ENCODE measurements at places on chromosomes 4 and X.

DNA sequence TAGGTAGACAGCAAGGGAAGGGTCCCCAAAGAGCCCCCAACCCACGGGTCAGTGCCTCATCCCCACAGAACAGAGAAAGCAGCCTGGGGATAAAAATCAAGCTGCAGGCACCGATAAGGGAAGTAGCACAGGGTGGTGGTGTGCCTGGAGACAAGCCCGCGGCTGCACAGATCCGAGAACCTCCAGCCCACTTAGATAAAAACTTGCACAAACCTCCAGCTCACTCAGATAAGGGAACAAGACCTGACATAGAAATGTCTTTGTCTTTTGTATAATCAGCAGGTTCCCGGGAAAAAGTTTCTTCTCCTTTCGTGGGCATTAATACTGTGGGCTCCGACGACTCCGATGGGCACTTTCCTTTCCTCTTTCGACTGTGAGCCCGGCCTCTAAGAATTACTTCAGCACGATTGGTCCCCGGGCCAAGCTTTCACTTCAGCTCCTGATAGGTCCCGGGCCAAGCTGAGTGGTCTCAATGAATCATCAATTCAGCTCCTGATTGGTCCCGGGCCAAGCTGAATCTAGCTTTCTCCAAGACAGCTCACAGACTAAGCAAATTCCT is 32.4 kb downstream of the PRDX4 start:
- DNase-seq, result no peak

- DNase-seq, result no peak
Observed at GRCh38 chr4:130077275-130077674, 981.3 kb downstream of the C4orf33 start.

GRCh38 chrX:15911734-15912550 is 57.3 kb upstream of the AP1S2 start:
- peak; percentile 18 for DNase-seq

DNA sequence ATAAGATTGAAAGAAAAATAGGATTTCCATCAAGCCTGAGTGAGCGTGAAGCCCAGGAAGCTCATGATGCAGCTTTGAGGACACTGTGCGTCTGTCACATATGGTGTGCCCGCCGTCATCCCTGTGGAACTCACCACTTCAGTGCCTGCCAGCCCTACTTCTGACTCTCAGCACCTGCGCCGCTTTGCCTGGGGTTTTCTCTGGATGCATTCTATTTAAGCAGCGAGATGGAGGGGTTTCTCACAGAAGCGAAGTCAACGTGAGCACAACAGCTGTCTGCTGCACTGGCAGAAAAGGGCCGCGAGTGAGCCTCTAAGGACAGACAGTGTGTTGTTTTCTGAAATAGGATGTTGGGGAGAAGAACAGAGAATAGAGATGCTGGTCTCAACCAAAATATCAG is 6.2 kb upstream of the TMEM128 start:
- DNase-seq, result no peak

DNA sequence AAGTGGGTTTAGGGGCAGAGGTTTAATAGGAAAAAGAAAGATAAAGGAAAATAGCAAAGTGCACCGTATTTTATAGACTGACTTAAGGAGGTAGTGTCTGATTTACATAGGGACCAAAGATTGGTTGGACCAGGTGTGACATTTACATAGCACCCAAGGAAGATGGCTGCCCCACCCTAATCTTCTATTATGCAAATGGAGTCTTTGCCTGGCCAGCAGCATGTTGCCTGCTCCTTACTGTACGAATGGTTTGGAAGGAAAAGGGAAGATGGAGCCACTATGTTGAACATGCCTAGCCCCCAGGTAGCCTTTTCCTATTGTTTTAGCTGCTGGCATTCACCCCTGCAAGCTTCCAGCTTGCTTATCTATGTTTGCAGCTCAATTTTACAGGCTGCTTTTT is 146.2 kb upstream of the PDE5A start:
- no peak for DNase-seq

GRCh38 chrX:114924856-114925255 is 92.6 kb downstream of the IL13RA2 start:
- DNase-seq, result no peak

DNA sequence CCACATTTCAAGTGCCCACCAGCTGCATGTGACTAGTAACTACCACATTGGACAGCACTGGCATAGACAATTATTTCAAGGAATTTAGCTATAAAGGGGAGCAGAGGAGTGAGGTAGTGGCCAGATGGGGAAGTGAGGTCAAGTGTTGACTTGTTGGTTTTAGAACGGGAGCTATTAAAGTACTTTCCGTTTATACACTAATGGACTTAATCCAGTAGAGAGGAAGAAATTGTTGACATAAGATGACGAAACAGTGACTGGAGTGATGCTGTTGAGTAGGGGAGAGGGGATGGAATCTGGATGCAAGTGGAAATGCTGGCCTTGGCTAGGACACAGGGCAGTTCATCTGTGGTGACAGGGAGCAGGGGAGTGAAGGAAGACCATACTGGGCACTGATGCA is 154.4 kb downstream of the AMMECR1 start:
- DNase-seq, result peak; percentile 34

GRCh38 chr4:124846306-124846705 is 133.8 kb upstream of the ANKRD50 start:
- DNase-seq, result no peak

- no peak for DNase-seq
Observed at GRCh38 chr4:133668061-133668851, 519.2 kb downstream of the PCDH10 start.

GRCh38 chr4:2963966-2964471 is 648 bp downstream of the GRK4 start:
- peak; percentile 61 for DNase-seq

DNA sequence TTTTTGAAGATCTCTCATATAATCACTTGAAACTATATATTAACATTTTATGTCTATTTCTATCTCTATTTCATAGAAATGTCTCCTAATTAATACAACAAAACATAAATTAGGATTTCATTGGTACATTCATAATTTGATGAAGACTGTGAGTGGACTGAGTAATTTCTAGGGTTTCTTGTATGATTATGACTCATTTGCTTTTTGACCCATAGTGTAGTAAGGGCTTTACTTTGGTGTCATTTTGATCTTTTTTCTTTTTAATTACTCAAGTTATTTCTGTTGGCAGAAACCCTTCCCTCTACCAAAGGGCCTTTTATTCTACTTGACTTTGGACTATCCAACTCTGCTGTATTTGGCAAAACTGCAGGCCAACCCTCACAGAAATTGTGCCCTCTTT is 207.9 kb upstream of the MAGEB16 start:
- no peak for DNase-seq

GRCh38 chr4:95446173-95446572 is 102.6 kb downstream of the UNC5C start:
- no peak for DNase-seq

DNA sequence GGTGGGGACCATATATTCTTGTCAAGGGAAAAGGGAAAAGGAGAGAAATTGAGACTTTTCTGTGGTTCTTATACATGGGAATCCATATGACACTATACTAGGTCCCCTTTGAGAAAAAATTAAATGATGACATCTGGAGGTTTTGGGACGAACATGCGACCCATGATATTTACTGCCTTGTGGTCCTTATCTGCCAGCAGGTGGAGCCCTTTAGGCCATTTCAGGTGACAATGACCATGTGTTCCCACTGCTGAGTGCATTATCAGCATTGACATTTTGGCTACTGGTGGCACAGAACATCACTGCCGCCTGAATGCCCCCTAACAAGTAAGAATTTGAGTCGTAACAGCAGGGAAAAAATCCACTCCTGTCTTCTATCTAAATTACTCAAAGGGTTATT is 843.4 kb downstream of the FSTL5 start:
- no peak for DNase-seq

- DNase-seq, result peak; percentile 48
Observed at GRCh38 chr4:153649572-153649991, 34.5 kb upstream of the TLR2 start.

GRCh38 chr4:113447769-113448168 is 313.8 kb downstream of the CAMK2D start:
- no peak for DNase-seq

GRCh38 chr4:57063518-57063917 is 46.7 kb downstream of the IGFBP7 start:
- no peak for DNase-seq

DNA sequence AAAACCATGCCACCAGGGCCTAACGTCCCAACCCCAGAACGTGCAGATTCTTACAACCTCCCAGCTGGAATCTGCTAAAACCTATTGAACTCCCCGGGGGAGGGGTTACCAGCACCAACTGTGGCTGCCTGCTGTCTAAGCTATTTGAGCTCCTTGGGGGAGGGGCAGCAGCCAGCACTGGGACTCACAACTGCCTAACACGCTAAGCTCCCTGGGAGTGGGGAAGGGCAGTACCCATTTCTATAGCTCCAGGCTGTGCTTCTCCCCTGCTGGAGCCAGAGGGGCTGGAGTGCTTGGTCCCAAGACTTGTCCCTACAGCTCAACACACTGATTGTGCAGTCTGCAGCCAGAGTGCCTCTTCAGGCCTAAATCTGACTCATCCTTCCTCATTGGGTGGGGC is 459.8 kb upstream of the FGF16 start:
- DNase-seq, result no peak

- DNase-seq, result no peak
Observed at GRCh38 chr4:43339435-43339834, 446.9 kb downstream of the GRXCR1 start.

DNA sequence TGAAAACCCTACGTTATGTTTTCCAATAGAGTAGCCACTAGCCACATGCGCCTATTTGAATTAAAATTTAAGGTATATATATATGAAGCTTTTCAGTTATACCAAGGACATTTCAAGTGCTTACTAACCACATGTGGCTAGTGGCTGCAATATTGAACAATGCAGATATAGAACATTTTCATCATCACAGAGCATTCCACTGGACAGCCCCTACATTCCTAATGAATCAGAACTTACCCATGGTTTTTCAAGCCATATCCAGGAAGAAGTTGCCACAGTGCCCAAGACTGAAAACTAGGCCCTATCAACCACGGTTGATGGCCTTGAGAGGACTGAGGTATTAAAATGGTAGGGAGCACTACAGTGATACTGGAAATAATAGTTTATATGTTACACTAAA is 29.7 kb downstream of the NEK1 start:
- DNase-seq, result peak; percentile 80

DNA sequence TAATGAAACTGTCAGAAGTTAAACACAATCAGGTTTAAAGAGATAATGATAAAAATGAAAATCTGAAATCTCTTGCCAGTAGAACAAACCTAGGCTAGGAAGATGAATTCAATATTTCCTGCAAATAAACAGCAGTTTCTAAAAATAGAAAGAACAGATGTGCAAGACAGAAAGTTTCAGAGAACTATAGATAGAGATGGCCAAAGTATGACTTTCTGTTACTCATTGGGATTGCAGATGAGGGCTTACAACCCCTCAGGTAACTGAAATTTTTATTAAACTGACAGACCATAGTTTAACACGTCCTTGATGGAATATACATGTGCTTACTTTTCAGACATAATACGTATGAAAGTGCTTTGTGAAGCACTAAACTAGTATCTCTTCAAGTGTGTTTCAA is 82.3 kb upstream of the PPARGC1A start:
- DNase-seq, result no peak

GRCh38 chrX:71181558-71181909 is 36.9 kb downstream of the NLGN3 start:
- DNase-seq, result no peak

DNA sequence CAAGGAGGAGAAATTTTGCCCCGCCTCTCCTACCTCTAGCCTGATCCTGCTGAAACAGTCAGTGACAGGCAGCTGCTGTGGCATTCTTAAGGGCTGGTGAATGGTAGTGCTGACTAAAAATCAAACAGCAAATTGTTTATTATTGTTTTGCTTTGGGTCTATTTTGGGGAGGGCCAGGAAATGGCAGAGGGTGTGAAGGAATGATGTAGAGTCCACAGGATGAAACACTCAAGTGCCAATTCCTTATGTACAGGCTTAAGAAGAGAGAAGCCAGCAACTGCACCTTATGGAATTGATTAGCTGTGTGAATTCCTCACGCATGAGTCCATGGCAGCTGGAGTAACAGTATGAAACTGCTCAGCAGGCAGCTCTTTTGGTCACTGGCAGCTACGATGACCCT is 39.7 kb downstream of the VEGFC start:
- DNase-seq, result peak; percentile 97

- DNase-seq, result no peak
Observed at GRCh38 chr4:62952366-62952765, 1456.9 kb downstream of the TECRL start.

DNA sequence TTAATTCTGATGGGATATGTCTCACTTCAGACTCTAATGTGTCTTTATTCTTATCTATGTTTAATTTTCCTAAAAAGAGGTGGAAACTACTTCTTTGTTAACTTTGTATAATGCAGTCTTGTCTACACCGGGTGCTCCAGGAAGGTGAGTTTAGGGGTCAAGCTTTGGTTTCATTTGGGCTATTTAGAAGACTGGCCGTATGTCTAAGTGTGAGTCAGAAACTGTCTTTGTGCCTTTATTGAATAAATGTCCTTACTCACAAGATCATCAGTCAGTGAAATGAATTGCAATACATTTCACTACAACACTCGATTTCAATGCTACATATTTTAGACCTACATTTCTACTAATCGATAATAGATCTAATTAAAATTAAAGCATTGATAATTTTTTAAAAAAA is 56.2 kb downstream of the PROM1 start:
- DNase-seq, result no peak

DNA sequence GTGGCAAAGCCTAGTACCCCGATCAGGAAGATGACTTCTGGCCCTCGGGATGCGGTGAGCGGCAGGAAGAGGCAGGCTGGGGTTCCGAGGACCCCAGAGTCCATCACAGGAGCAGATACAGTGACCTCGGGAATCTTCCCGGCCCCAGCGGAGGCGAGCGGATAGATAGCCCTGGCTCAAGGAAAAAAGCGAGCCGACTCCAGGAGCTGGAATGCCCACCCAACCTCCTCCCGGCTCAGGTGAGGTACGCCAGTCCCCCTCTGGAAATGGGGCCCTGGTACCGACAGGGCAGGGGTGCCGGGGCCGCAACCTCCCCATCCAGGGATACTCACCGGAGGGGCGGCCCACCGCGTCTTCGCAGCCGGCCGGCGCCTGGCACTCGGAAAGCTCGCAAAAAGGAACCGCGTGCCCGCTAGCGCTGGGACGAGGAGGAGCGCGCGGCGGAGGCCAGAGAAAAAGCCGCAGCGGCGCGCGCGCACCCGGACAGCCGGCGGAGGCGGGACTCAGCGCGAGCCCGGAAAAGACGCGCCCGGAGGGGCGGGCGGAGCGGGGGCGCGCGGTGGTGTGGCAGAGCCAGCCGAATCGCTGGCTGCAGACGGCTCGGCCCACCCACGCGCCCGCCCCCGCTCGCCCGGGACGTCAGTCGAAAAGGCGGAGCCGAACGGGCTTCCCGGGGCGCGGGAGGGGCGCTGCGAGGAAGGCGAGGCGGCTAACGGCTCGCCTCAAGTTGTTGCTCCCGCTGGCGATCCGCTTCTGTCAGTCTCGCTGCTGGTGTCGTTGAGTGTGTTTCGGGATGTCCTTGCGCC is at the start of gene ACSL4:
Gene ACSL4 (minus strand): TSS at position 451 of the 806 bp plus-strand sequence. CDS start 49,894 bp downstream, outside the sequence.
- peak; percentile 83 for DNase-seq

DNA sequence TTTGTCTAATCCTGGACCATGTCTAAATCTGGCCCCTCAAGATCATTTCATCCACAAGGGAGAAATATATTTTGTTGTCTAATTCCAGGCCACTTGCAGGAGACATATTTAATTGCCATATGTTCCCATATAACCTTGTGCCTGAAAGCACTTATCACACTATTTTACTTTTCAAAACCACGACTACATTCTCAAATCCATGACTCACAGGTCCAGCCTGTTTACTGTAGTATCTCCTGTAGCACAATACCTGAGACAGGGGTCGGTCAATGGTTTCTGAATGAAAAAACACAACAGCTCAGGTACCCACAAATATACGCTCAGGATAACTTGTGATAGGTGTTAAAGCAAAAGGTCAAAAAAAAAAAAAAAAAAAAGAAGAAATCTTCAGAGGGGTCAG is 60.9 kb downstream of the SEC24D start:
- peak; percentile 51 for DNase-seq

- no peak for DNase-seq
Observed at GRCh38 chrX:148984238-148984637, 483.8 kb downstream of the AFF2 start.

Measured in foreskin fibroblast (primary cell).